ENCODE measurements at places on chromosomes 7 and 10.
A peak's percentile ranks its signal among the peaks of the same experiment; 100 is the strongest.

- DNase-seq, result peak; percentile 13
Measured at GRCh38 chr7:143015084-143015483, 11.8 kb downstream of the OR9A2 start.

- DNase-seq, result no peak
Measured at GRCh38 chr7:36304099-36304425, 85.6 kb upstream of the ANLN start.

- no peak for DNase-seq
Measured at GRCh38 chr10:110455446-110455845, 42.3 kb upstream of the DUSP5 start.

GRCh38 chr10:60828489-60828852, 50.2 kb downstream of the CDK1 start:
- DNase-seq, result no peak

GRCh38 chr7:108104324-108104723, 25.8 kb downstream of the LAMB4 start:
- DNase-seq, result no peak

DNA sequence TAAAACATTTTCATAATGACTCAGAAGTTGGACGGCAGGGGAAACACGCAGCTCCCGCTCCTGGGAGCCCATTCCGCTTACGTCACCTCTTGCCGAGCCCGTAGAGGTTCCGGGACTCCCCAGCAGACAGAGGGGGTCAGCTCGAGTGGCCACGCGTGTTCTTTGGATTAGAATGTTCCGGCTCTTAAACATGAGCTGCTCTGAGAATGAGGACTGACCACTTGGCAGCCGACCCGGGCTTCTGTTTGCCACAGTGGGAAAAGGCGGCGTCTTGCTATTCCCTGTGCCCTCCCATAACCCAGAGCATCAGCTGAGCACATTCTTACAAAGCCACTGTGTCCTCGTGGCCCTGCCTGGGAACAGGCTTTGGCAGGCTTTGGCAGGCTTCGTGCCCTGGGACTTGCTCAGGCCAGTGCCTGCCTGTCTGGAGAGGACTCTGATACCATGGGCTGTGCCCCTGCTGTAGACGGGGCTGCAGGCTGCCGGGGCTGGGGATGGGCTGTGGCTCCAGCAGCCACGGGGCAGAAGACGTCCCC, 40.1 kb downstream of the PFKP start:
- DNase-seq, result no peak

DNA sequence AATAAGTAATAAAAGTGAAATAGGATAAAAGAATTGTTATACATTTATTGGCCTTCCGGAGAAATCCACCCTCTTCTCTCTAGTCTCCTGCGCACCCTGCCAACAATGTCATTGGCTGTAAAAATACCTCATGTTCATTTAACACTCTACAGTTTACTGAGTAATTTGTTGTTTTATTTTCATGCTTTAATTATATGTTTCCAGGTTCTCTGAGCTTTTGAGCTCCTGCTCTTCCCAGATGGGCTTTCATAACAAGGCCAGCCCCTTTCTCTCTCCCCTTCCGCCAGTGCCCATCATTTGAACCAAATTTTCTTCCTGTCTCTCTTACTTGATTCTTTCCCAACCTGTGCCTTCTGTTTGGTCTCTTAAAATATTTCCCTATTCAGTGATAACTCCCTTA, 144.6 kb upstream of the PRSS1 start:
- DNase-seq, result no peak

DNA sequence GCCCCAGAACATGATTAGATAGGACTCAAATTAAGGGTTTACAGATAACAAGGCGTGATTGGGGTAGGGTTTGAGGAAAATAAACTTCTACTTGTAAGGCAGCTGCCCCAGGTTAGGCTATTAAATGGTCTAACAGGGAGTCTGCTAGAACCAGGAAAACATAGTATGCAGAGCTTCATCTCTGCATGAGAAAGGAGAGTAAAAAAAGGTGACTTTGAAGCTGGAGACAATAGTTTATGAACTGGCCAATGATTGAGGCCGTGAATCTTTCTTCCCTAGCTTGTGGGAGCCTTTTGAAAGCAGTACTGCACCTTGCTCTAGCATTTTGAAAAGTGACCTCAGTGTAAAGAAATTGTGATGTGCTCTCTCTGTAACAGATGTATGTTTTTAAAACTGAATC, 48.5 kb upstream of the STARD3NL start:
- DNase-seq, result no peak

- DNase-seq, result no peak
Measured at GRCh38 chr10:27744802-27745731, 552 bp downstream of the MKX start.

All from GM19239 (cell line).